ENCODE measurements at places on chromosomes 4 and X.

- no peak for DNase-seq
Observed at GRCh38 chrX:49272421-49272820, 2.8 kb downstream of the PPP1R3F start.

DNA sequence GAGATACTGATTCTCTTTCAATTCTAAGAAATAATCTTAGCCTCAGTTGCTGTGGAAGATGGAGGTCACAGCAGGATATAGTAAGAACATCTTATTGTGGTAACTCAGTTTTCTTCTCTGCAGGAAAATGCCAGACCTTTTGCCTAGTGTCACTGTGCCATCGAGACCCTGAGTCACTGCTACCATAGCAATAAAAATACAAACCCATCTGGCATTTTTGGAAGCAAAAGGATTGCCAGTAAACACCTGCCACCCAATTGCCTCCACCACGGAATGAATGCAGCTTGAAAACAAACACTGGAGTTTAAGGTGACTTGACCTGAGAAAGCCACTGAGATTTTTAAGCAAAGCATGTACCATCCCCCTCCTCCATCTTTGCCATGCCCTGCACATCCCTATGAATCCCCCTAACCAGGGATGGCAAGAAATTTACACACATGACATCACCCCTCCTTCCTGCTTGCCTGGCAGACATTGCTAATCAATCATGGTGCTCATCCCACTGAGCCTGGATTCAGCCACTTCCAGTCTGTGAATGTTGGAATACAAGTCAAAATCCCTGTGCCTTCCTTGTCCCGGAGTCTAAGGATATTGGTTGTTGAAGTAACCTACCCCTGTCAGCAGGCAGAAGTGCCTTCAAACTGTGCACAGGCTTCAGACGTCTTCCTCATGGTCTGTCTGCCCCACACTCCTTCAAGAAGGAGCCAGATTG is 59.6 kb upstream of the MAMLD1 start:
- DNase-seq, result no peak

- no peak for DNase-seq
Observed at GRCh38 chrX:118484216-118484903, 11.3 kb upstream of the DOCK11 start.

GRCh38 chr4:54550395-54551171 is 107.2 kb upstream of the KIT start:
- no peak for DNase-seq

GRCh38 chrX:41119803-41120202 is 34.6 kb downstream of the USP9X start:
- no peak for DNase-seq

- DNase-seq, result no peak
Observed at GRCh38 chrX:17595456-17596035, 141.7 kb upstream of the SCML1 start.

- no peak for DNase-seq
Observed at GRCh38 chrX:70720721-70721120, 187.8 kb downstream of the TEX11 start.

- DNase-seq, result no peak
Observed at GRCh38 chr4:81828991-81829390, 357.3 kb upstream of the RASGEF1B start.

All from renal pelvis (tissue), 12 donors.